ENCODE measurements at places on chromosomes 3 and 15.

DNA sequence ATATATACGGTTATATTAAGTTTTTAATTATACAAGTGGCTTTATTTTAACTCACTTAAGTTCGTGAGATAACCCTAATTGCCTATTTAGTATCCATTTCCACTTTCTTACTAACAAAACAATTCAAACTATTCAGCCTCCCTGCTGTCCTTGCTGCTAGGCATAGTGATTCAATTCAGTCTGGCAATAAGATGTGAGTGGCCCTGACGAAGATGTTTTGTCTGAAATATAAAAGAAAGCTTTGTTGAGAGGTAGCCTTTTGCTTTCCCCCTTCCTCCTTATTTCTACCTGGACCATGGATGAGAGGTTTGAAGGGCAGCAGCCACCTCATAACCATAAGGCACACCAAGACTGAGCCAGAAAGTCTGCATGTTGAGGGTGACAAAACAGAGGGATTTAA lies 89.3 kb upstream of the TRIM42 start:
- no peak for DNase-seq

- no peak for DNase-seq
These were observed 15.2 kb downstream of the FSTL1 start for GRCh38 chr3:120435621-120436020.

DNA sequence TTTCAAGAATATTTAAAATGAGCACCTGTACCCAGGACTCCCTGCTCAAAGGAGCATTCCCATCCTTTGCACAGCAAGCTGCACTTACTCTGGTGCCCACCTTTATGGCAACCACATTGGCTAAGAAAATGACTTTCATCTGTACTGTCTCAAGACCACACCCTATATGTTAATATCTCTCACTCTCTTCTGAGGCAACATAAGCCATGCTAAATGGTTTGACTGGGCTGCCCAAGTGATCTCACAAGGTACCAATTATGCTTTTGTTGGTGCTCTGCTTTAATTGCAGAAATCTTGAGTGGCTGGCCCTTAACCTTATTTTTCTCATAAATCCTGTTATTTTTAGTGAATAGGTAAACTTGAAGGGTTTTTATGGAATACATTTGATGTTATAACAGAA lies 17.7 kb downstream of the RYK start:
- DNase-seq = no peak

GRCh38 chr15:65954289-65954741 lies 85.0 kb downstream of the RAB11A start:
- no peak for DNase-seq

GRCh38 chr3:37768107-37768809 lies 93.4 kb upstream of the CTDSPL start:
- no peak for DNase-seq

Measured in stimulated activated CD4-positive, alpha-beta T cell treated with anti-CD3 and anti-CD28 coated beads, Interleukin-1b, Interleukin-23, amount 100 ng/mL, for 4 hours (primary cell).